ENCODE measurements at places on chromosomes 16 and 17.

DNA sequence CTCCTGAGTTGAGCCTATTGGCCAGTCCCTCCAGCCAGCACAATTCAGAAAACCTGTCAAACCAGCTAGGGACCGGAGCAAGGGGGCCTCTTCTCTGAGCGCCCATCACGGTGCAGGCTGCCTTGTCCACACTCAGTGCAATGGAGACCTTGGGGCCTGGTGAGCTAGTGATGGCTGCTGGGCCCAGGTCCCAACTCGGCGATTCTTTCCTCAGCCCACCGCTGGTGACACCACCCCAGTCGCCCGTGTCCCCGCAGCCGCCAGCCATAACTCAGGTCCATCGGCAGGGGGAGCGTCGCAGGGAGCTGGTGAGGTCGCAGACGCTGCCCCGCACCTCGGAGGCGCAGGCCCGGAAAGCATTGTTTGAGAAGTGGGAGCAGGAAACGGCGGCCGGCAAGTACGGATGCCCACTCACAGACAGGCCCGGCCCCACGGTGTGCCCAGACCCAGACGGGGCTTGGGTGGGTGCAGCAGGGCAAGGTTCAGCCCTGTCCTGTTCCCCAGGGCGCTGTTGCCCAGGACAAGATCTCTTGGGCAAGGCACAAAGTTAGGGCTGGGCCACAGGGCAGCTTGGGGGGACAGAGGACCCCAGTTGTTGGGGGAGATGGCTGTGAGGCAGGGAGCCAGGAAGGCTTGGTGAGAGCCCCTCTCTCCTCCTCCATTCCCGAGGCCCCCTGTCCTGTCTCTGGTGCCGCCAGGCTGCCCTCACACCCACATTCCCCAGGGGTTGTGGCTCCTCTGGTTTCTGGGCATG lies 10.8 kb downstream of the SMTNL2 start:
- no peak overlapping the region for H3K4me3 ChIP-seq
- H3K36me3 ChIP-seq: peaks cover 8% of the 10 kb centered on the region
- no peak for DNase-seq
- peaks cover 9% of the 10 kb centered on the region for H3K27me3 ChIP-seq
- H3K4me1 ChIP-seq: peaks cover 68% of the 10 kb centered on the region
- no peak overlapping the region for H3K27ac ChIP-seq

- DNase-seq: peak; percentile 47
- no peaks in the 10 kb centered on the region for H3K27me3 ChIP-seq
- no peaks in the 10 kb centered on the region for H3K4me1 ChIP-seq
- no peak overlapping the region for H3K27ac ChIP-seq
- no peaks in the 10 kb centered on the region for H3K36me3 ChIP-seq
Measured at GRCh38 chr17:20149251-20149650, 140.1 kb downstream of the SPECC1 start.

DNA sequence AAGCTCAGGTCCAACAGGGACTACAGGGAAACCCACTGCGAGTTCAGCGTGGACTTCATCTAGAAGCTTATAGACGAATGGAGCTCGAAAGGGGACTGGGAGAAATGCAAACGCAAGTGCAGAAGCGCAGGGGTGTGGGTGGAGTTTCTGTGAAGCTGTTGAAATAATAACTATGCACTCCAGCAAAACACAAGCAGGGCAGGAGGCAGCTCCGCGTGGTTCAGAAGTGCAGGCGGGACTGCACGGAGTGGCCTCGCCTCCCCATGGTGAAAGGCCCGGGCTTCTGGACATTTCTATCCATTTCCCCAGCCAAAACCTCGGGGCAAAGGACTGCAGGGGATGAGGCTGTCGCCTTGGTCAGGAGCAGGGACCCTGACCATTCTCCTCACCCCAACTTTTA lies 74.5 kb downstream of the ZNF423 start:
- no peaks in the 10 kb centered on the region for H3K36me3 ChIP-seq
- H3K27ac ChIP-seq: no peak overlapping the region
- peaks cover 6% of the 10 kb centered on the region for H3K4me1 ChIP-seq

DNA sequence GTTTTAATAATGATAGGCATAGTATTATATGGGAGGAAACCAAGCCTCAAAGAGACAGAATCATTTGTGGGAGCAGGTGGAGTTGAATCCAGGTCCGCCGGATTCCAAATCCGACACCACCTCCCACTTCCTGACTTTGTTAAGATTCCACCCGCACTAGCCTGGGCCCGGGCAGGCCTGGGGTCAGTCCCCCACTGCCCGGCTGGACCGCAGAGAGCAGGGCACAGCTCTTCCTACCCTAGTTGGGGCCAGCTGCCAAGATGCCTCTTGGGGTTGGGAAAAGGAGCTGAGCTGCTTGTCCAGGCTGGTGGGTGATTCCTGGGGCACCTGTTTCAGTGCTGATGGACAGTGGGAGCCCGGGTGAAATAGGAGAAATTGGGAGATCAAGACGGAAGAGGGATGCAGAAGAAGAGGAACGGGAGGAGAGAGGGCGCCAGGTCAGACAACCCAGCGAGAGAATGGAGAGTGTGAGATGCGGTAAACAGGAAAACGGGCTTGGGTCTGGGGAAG lies 53.9 kb downstream of the OR1D5 start:
- no peak overlapping the region for H3K27ac ChIP-seq
- peaks cover 12% of the 10 kb centered on the region for H3K4me1 ChIP-seq
- H3K36me3 ChIP-seq: peaks cover 28% of the 10 kb centered on the region
- H3K27me3 ChIP-seq: no peaks in the 10 kb centered on the region
- no peak overlapping the region for H3K4me3 ChIP-seq

- no peak for DNase-seq
- H3K36me3 ChIP-seq: no peaks in the 10 kb centered on the region
- no peaks in the 10 kb centered on the region for H3K27me3 ChIP-seq
- no peak overlapping the region for H3K27ac ChIP-seq
- peaks cover 41% of the 10 kb centered on the region for H3K4me1 ChIP-seq
Measured at GRCh38 chr17:27572665-27573064, 58.3 kb upstream of the LGALS9 start.

GRCh38 chr16:75491876-75492275 lies 3.4 kb downstream of the CHST6 start:
- no peaks in the 10 kb centered on the region for H3K36me3 ChIP-seq
- peaks cover 13% of the 10 kb centered on the region for H3K4me1 ChIP-seq
- DNase-seq: no peak
- no peak overlapping the region for H3K4me3 ChIP-seq
- no peak overlapping the region for H3K27ac ChIP-seq

- no peaks in the 10 kb centered on the region for H3K36me3 ChIP-seq
- DNase-seq: no peak
- no peak overlapping the region for H3K4me3 ChIP-seq
- no peaks in the 10 kb centered on the region for H3K27me3 ChIP-seq
Measured at GRCh38 chr16:57567691-57568090, 25.2 kb downstream of the ADGRG5 start.

DNA sequence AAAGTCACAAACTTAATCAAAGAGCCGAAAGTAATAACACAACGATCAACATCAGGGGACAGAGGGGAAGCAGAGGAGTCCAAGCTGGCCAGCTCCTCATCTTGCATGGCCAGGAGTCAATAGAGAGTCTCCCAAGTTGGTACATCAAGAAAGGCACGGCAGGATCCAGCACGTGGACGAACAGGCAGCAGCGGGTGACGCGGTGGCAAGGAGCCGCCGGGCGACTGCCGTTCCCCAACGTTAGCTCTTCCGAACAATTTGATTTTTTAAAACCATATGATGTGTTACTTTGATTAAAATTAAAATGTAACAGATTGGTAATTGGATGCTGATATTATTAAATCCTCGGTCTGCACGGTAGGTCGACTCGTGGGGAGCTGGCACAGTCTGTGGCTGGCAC lies 81.8 kb upstream of the DOC2B start:
- no peak overlapping the region for H3K27ac ChIP-seq
- no peak overlapping the region for H3K4me3 ChIP-seq
- no peaks in the 10 kb centered on the region for H3K27me3 ChIP-seq
- H3K4me1 ChIP-seq: peaks cover 23% of the 10 kb centered on the region

DNA sequence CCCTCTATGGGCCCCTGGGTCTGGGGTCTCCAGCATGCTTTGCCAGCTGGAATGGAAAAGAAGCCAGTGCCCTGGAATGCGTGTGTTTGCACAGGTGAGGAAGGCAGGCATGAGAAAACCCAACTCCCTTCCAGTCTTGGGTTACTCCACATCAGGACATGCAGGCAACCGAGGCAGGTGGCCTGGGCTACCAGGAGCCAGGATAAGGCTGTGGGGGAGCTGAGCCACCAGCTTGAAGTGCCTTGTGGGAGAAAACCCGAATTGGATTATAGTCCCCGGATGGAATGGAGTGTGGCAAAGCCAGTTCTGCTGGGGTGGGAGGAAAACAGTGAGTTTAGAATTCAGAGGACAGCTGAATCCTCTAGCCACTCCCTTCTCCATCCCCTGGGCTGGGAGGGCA lies 7.2 kb downstream of the SRCIN1 start:
- no peak overlapping the region for H3K27ac ChIP-seq
- no peak overlapping the region for H3K4me3 ChIP-seq
- no peaks in the 10 kb centered on the region for H3K36me3 ChIP-seq
- H3K4me1 ChIP-seq: peaks cover 11% of the 10 kb centered on the region
- H3K27me3 ChIP-seq: peaks cover 5% of the 10 kb centered on the region

DNA sequence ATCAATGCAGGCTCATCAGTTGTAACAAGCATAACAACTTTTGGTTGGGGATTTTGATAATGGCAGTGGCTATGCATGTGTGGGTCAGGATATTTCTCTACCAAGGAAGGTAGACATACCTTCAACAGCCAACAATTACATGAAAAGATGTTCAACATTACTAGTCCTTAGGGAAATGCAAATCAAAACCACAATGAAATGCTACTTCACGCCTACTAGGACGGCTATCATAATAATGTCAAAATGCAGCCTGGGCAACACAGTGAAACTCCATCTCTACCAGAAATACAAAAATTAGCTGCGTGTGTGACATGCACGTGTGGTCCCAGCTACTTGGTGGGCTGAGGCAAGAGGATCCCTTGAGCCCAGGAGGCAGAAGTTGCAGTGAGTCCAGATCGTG lies 7.3 kb upstream of the SLC5A10 start:
- H3K4me1 ChIP-seq: no peaks in the 10 kb centered on the region
- H3K27ac ChIP-seq: no peak overlapping the region
- no peak overlapping the region for H3K4me3 ChIP-seq
- H3K36me3 ChIP-seq: no peaks in the 10 kb centered on the region
- DNase-seq: no peak
- H3K27me3 ChIP-seq: peaks cover 8% of the 10 kb centered on the region

DNA sequence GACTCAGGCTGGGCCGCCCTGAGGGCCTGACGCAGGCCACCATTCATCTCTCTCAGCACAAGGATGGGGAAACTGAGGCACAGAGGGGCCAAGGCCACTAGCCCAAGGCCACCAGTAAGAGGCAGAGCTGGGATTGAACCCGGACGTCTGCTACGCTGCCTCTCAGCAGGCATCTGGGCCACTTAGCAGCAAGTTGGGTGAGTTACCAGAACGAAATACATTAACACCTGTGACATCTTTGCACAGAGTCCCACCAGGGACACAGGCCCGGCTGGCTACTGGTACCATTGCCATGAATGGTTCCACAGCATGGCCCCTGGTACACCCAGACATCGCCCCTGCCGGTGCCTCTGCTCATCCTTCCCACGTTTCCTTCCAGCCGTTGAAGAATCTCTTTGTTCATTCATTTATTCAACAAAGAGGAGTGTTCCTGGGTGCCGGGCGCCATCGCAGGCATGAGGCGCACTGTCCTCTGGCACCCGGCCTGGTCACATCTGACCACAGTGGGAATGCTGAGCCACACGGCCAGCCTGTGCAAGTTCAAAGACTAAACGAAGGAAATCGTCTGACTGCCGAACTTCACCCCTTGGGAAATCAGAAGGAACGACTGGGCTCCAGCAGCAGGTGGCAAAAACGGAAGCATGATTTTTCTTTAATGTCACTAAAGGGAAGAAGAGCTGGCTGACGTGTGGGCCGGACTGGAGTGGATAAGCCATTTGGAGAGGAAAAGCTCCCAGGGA lies 7.4 kb upstream of the ZNF469 start:
- no peak overlapping the region for H3K27ac ChIP-seq
- H3K27me3 ChIP-seq: peaks cover 10% of the 10 kb centered on the region
- H3K4me3 ChIP-seq: no peak overlapping the region
- H3K36me3 ChIP-seq: no peaks in the 10 kb centered on the region
- H3K4me1 ChIP-seq: peaks cover 18% of the 10 kb centered on the region
- no peak for DNase-seq

GRCh38 chr16:79677799-79678530 lies 77.4 kb upstream of the MAF start:
- no peaks in the 10 kb centered on the region for H3K27me3 ChIP-seq
- H3K4me3 ChIP-seq: no peak overlapping the region
- H3K36me3 ChIP-seq: no peaks in the 10 kb centered on the region
- no peaks in the 10 kb centered on the region for H3K4me1 ChIP-seq
- no peak for DNase-seq
- no peak overlapping the region for H3K27ac ChIP-seq

- DNase-seq: no peak
- H3K27ac ChIP-seq: no peak overlapping the region
- H3K36me3 ChIP-seq: no peaks in the 10 kb centered on the region
Measured at GRCh38 chr17:35866341-35866950, 2.2 kb downstream of the HEATR9 start.

GRCh38 chr17:7191571-7192270 lies 12.6 kb upstream of the ASGR1 start:
- no peaks in the 10 kb centered on the region for H3K27me3 ChIP-seq
- peaks cover 45% of the 10 kb centered on the region for H3K36me3 ChIP-seq
- no peak overlapping the region for H3K4me3 ChIP-seq
- H3K4me1 ChIP-seq: no peaks in the 10 kb centered on the region
- H3K27ac ChIP-seq: no peak overlapping the region

All from esophagus muscularis mucosa (tissue), 4 donors.